ENCODE measurements at places on chromosomes 12 and 14. TPM values are rescaled to one million over a fixed set of nuclear protein-coding genes. Genes with fewer than 3 reads are reported as not detected.

Gene HOXC5
- polyA plus RNA-seq, result 1.5 TPM

Gene LTBP2
- polyA plus RNA-seq, result 4.9 TPM

Gene ALDH2
- 88.3 TPM for polyA plus RNA-seq

DNA sequence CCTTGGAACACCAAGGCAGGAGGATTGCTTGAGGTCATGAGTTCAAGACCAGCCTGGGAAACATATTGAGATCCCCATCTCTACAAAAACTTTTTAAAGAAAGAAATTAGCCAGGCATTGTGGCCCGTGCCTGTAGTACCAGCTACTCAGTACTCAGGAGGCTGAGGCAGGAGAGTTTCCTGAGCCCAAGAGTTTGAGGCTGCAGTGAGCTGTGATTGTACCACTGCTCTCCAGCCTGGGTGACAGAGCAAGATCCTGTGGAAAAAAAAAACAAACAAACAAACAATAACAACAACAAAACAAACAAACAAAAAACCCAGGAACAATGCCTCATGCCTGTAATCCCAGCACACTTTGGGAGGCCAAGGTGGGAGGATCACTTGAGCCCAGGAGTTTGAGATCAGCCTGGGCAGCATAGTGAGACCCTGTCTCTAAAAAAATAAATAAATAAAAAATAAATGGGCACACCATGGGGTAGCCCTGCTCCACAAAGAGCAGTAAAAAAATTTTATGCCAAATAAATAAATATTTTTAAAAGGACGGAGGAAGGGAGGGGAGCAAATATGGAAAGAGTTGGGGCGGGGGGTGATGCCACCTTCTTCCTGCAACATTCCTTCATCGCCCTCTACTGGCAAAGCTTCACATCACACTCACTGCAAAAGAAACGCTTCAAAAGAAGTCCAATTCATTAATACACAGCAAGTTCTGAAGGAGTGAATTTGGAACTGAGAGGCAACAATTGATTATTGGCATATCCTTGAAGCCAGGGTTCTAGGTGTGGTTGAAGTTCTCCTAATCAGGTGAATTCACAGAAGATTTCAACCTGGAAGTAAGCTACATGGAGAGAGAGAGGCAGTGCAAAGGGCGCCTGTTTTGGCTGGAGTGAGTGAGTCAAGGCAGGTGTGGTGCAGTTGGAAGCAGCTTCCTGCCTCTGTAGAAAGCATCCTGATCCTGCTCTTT lies 8.8 kb upstream of the GNPTAB start:
- no peak for DNase-seq

GRCh38 chr14:75334549-75335051 lies 56.0 kb downstream of the FOS start:
- no peak for DNase-seq

- DNase-seq, result no peak
Observed at GRCh38 chr12:45232756-45233372, 17.0 kb downstream of the ANO6 start.

GRCh38 chr12:66049538-66050282 lies 80.8 kb downstream of the LLPH start:
- DNase-seq, result no peak

GRCh38 chr12:66388517-66388916 lies 86.2 kb downstream of the HELB start:
- DNase-seq, result no peak

DNA sequence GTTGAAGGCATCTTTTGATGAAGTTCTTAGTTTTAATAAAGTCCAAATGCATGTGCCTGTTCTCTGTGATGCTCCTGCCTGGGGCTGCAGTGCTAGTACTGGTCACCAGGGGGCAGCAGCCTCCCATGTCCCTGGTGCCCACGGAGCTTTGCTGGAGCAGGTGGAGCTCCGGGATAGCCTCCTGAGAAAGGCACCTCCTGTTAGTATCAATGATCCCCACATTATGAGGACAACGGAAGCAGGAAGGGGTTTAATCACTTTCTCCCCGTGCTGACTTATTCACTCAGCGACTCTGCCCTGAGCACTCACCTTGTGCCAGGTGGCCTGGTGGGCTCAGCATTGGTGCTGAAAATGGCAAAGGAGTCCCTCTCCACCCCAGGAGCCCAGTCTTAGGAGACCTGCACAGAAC lies 123.0 kb upstream of the PZP start:
- no peak for DNase-seq

DNA sequence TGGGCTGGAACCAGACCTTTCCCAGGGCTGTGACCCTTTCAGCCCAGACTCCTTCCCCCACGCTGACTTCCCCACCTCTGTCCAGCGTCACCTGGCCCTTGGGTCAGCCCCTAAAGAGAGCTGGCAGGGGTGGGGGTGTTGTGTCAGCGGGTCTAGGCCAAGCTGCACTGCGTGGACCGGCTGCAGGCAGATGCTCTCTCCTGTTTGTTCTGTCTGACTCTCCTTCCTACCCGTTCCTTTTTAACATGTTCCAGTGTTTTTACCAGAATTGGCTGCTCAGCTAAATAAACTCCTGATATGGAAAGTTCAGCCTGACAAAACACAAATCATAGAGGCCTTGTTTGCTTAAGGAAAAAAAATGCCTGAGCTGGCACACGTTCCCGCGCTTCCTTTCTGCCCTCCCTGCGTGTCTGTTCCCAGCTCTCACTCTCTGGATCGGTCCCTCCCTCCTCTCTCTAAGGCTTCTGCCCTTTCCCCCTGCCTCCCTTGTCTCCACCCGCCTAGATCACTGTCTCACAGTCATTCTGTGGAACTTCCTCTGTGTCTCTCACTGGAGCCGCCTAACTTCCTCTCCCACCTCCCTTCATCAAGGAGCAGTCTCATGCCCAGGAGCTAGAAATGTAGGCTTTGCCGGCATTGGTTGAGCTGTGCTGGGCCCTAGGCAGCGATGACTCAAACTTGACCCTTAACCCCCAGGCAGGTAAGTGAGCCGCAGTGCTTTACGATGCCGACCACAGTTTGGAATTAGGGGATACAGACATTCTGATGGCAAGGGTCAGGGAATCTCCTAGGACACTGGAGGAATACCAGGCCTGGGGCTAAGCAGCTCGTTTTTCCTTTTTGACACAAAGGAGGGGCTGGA lies 15.5 kb upstream of the MLXIP start:
- no peak for DNase-seq

DNA sequence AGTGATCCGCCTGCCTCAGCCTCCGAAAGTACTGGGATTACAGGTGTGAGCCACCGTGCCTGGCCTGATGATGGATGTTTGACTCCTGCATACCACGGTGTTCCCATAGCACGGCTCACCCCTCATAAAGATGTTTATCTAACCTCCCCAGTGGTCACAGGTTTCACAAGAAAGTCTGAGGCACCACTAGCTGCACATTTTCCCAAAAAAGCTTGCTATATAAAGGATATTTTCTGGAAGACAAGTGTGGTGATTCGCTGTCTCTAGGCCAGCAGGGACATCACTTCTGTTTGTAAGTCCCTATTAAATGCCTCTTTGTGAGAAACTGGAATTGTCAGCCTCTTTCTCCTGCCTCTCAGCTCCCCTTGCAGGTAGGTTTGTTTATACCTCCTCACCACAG lies 18.3 kb downstream of the PLEK2 start:
- DNase-seq, result no peak
